ENCODE measurements at places on chromosomes 12 and 14. TPM values are rescaled to one million over a fixed set of nuclear protein-coding genes. Genes with fewer than 3 reads are reported as not detected.
A peak's percentile ranks its signal among the peaks of the same experiment; 100 is the strongest.

- H3K36me3 ChIP-seq: no peaks in the 10 kb centered on the region
- no peak for DNase-seq
- H3K27ac ChIP-seq: no peak overlapping the region
- H3K4me1 ChIP-seq: peaks cover 7% of the 10 kb centered on the region
- H3K27me3 ChIP-seq: no peaks in the 10 kb centered on the region
- H3K4me3 ChIP-seq: no peak overlapping the region
Measured at GRCh38 chr12:114626-115211, 48.2 kb downstream of the IQSEC3 start.

- H3K27me3 ChIP-seq: no peaks in the 10 kb centered on the region
- DNase-seq: no peak
- peak overlapping the region; percentile 63 for H3K27ac ChIP-seq
- no peaks in the 10 kb centered on the region for H3K4me1 ChIP-seq
- H3K4me3 ChIP-seq: no peak overlapping the region
- no peaks in the 10 kb centered on the region for H3K36me3 ChIP-seq
Measured at GRCh38 chr14:53331921-53332320, 178.8 kb upstream of the DDHD1 start.

DNA sequence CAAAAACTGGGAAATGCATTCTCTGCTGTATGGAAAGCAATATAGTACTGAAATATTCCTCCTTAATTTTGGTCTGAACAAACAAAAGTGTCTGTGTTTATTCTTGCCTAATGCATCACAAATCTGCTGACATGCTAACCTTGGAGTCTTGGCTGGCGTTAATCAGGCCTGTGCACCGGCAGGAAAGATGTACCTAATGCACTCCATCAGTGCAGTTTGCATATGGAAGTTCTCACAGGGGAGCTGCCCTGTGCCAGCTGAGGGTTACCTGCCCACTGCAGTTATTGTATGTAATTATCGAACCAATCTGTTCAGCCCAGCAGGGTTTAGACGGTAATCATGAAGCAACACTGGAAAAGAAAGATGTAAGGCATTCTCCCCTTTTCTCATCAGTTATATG, 76.9 kb downstream of the VRK1 start:
- no peaks in the 10 kb centered on the region for H3K36me3 ChIP-seq
- no peaks in the 10 kb centered on the region for H3K27me3 ChIP-seq
- no peak overlapping the region for H3K27ac ChIP-seq
- no peak overlapping the region for H3K4me3 ChIP-seq
- H3K4me1 ChIP-seq: no peaks in the 10 kb centered on the region

DNA sequence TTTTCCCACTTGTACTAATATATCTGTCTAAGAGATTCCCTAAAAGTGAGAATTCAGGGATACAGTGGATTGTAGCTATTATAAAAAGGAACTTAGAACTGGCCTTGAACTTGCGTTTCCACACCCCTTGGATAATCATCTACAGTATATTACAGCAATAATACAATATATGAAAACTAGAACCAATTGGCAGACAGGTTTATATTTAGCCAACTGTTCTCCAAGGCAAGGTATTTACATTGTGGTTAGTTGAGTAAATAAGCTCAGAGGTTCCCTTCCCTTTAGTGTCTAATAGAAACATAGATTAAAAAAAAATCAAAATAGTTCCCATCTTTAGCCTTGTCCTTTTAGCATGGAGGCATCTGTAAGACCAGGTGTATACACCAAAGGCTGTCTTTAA, 42.1 kb downstream of the LIMA1 start:
- H3K36me3 ChIP-seq: no peaks in the 10 kb centered on the region
- DNase-seq: no peak
- peak overlapping the region; percentile 70 for H3K27ac ChIP-seq
- no peak overlapping the region for H3K4me3 ChIP-seq

- peaks cover 12% of the 10 kb centered on the region for H3K36me3 ChIP-seq
- H3K27me3 ChIP-seq: no peaks in the 10 kb centered on the region
- no peak overlapping the region for H3K4me3 ChIP-seq
- DNase-seq: peak; percentile 77
- peaks cover 7% of the 10 kb centered on the region for H3K4me1 ChIP-seq
- no peak overlapping the region for H3K27ac ChIP-seq
Measured at GRCh38 chr14:23562822-23563472, 4.6 kb downstream of the AP1G2 start.

GRCh38 chr12:67640863-67641262, 7.7 kb upstream of the DYRK2 start:
- no peaks in the 10 kb centered on the region for H3K27me3 ChIP-seq
- H3K4me3 ChIP-seq: no peak overlapping the region
- no peaks in the 10 kb centered on the region for H3K36me3 ChIP-seq

- H3K36me3 ChIP-seq: no peaks in the 10 kb centered on the region
- no peak for DNase-seq
- H3K4me3 ChIP-seq: no peak overlapping the region
- no peak overlapping the region for H3K27ac ChIP-seq
- H3K27me3 ChIP-seq: no peaks in the 10 kb centered on the region
Measured at GRCh38 chr12:115303723-115304309, 619.8 kb upstream of the TBX3 start.

- DNase-seq: peak; percentile 97
- H3K36me3 ChIP-seq: no peaks in the 10 kb centered on the region
- no peak overlapping the region for H3K4me3 ChIP-seq
- H3K27me3 ChIP-seq: no peaks in the 10 kb centered on the region
Measured at GRCh38 chr14:23153851-23154796, 29.3 kb downstream of the SLC7A8 start.

- peaks cover 100% of the 10 kb centered on the region for H3K27me3 ChIP-seq
- H3K4me3 ChIP-seq: no peak overlapping the region
- no peaks in the 10 kb centered on the region for H3K36me3 ChIP-seq
- no peak for DNase-seq
- H3K27ac ChIP-seq: no peak overlapping the region
- peaks cover 16% of the 10 kb centered on the region for H3K4me1 ChIP-seq
Measured at GRCh38 chr12:114691196-114691595, 7.2 kb upstream of the TBX3 start.

DNA sequence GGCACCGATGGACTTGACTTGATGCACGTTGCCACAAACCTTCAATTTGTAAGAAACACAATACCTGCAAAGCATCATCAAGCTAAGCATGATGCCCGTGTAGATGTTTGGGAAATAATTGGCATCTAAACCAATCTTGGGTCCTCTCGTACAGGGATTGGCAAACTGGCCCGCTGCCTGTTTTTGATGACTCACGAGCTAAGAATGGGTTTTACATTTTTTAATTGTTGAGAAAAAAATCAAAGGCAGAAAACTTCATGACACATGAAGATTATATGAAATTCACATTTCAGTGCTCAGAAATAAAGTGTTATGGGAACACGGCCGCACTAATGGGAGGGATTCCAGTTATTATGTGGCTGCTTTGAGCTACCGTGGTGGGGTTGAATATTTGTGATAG, 10.9 kb downstream of the MTA1 start:
- no peaks in the 10 kb centered on the region for H3K4me1 ChIP-seq
- no peaks in the 10 kb centered on the region for H3K27me3 ChIP-seq
- no peak overlapping the region for H3K27ac ChIP-seq
- DNase-seq: peak; percentile 79

The OR6C3 gene
- total RNA-seq: not detected

The CD163L1 gene
- 0.18 TPM for total RNA-seq

The IFNG-AS1 gene
- total RNA-seq: 0.07 TPM

The NTS gene
- 2.4 TPM for total RNA-seq

The PTHLH gene
- total RNA-seq: not detected

The TCL1B gene
- not detected for total RNA-seq
